ENCODE measurements at places on chromosomes 11 and 22.

DNA sequence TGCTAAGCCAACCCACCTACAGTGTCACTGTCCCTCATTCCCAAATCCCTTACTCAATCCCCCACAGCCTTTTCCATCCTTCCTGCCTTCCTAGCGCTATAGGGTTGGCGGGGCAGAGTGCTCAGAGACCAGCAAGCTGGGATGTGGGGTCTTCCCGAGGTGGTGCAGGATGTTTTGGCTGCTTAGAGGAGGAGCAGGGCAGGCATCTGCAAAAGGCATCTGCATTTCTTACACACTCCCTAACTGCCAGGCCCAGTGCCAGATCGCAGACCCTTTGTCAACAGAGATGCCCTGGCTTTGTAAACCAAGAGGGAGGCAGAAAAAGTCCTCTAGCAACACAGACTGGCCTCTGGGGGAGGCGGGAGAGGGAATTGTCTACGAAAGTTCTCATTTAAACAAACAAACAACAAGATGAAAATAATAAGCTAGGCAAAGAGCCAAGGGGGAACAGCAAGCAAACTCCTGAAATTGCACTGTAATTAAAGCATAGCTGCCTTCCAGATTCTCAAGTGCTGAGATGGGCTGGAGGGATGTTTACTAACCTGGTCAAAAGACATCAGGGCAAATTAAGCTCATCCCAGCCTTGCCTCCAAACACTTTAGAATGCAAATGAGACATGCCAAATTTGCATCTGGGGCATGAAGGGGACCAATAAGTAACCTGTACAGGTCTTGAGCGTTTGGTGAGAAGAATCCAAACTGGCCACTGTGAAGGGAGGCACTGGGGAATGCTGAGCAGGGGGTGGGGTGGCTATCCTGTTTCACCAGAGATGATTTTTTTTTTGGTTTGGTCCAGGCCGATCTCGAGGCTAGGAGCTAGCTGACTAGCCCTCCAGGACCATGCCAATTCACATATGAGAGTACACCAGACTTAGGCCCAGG is 38.1 kb upstream of the ADA2 start:
- DNase-seq = no peak

GRCh38 chr11:117143390-117143789 is 697 bp upstream of the PAFAH1B2 start:
- peak; percentile 32 for DNase-seq

- DNase-seq = no peak
These were observed 6.6 kb upstream of the GNAZ start for GRCh38 chr22:23063539-23064380.

- DNase-seq = no peak
These were observed 66.5 kb downstream of the LARGE2 start for GRCh38 chr11:45988921-45989320.

GRCh38 chr11:12416552-12416951 is 39.2 kb downstream of the PARVA start:
- no peak for DNase-seq

GRCh38 chr11:101929294-101929915 is 13.1 kb upstream of the ANGPTL5 start:
- no peak for DNase-seq

GRCh38 chr22:27681037-27681436 is 120.5 kb downstream of the MN1 start:
- DNase-seq = no peak

GRCh38 chr22:47092896-47093311 is 330.5 kb downstream of the TBC1D22A start:
- no peak for DNase-seq

DNA sequence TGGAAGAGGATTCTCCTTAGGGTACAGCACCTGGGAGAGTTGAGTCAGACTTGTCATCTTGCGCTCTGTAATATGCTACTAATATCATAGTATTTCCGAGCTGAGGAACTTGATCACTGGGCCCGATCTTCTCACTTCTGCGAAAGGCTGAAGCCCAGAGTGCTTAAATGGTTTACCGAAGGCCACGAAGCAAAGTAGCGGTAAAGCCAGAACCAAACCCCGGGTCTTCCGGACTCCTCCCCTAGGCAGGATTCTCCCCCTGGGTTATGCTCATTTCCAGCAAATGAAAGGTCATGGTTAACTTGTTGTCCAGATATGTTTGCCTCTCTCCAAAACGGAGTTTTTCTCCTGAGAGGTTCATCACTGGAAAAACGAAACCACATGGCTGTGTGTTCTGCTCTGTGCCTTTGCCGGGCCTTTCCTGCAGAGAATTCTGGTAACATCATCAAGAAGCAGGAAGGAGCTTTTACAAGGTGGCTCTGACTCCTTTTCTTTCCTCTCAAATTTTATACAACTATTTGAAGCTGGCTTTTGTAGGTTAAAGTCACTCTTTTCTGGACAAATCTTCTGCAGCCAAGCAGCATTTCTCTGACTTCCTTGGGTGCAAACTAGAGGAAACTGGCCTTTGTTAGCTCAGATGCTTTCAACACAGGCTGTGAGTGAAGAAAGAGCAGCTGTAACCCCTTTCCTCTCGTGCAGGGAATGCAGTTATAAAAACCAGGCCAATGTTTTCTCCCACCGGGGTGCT is 35.5 kb downstream of the UBASH3B start:
- no peak for DNase-seq

DNA sequence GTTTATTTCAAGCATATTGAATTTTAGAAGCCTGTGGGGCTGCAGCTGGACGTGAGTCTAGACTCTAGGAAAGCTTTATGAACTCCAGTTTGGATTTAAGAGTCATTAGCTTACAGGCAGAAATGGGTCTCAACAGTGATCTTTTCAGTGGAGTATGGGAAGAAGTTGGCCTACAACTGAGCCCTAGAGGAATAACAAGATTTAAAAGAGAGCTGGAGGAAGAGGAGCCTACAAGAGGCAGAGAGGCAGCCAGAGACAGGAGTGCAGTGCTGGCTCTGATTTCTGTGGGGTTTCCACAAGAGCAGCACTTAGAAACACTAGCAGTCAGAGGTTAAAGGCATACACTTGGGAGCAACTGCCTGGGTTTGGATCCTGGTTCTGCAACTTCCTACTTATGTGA is 17.9 kb downstream of the APOL5 start:
- no peak for DNase-seq

DNA sequence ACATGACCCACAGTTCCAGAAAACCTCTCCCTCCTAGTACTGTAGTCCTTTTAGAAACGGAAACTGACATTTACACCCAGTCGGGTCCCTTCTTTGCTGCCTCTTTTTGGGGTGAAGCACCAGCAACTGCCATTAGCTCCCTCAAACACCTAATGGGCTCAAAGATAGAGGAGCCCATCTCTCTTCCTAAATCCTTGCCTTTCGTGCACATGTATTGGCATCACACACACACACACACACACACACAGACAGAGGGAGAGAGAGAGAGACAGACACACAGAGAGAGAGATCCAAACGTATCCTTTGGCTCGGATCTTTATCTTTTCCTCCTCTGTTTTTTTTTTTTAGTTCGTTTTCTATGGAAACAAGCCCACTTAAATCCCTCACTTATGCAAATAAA is 716 bp downstream of the GRM5 start:
- DNase-seq = no peak

GRCh38 chr11:117649296-117650055 is 147.5 kb downstream of the DSCAML1 start:
- no peak for DNase-seq

Data from stimulated activated naive CD4-positive, alpha-beta T cell treated with Interleukin-2 at 50 U/mL for 16 hours (primary cell).